NCI-H1417 treated with DMSO at 0.1 percent for 48 hours (cell line): ENCODE measurements at places on chromosomes 6 and 20.

- DNase-seq: no peak
These were observed 108.9 kb downstream of the ADTRP start for GRCh38 chr6:11669696-11670095.

DNA sequence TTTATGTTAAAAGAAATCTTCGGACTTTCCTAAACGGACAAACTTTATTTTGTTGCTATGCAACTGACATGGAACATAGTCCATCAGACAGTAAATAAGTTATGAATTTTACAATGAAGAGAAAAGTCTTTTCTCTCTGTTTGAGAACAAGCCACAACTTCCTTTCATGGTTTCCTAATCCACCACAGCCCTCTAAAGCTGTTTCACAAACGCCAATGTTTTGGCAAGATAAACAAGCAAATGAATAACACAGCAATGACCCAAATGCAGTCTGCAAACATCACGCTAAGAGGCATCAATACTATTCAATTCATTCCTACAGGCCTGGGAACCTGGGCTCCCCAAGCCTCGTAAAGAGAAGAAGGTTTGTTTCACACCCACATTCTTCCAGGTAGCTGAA is 60.4 kb downstream of the HAO1 start:
- DNase-seq: no peak

DNA sequence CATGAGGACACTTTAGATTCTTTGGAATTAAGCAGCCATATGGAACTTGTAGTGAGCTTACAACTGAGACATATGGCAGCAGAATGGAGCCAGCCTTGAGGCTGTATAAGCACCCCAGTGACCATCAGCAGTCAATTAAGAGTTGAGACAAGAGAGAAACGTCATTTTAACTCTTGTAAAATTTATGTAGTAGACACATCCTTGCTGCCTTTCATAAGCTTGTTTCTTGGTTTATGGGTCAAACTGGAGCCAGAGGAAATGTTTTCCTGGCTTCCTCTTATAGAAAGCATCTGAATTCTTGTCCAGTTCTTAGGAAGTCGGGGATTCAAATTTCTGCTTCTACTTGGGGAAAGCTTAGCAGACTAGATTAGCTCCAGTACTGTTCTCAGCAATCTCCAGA is 745.1 kb upstream of the MARCKS start:
- DNase-seq: no peak

DNA sequence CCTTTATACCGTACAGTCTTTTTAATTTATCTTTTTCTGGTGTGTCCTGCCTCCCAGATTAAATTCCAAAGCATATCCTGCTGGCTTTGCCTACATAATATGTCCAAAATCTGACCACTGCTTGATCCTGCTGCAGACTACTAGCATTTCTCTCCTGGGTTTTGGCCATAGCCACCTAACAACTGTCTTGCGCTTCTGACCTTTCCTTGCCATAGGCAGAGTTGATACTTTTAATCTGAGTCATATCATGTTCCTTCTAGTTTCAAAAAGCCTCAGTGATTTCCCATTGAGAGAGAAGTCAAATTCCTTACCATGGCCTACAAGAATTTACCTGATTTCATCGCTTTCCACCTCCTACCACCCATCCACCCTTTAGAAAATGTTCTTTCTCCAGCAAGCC is 104.8 kb downstream of the BCKDHB start:
- no peak for DNase-seq
